T-cell (primary cell): ENCODE measurements at places on chromosomes 4 and X.

- no peak for DNase-seq
Measured at GRCh38 chrX:37047776-37048175, 39.6 kb downstream of the FAM47C start.

- no peak for DNase-seq
Measured at GRCh38 chrX:136780763-136781162, at the start of gene ARHGEF6. Gene ARHGEF6 (minus strand): TSS chrX:136780932. CDS start chrX:136780882, 50 bp downstream.

DNA sequence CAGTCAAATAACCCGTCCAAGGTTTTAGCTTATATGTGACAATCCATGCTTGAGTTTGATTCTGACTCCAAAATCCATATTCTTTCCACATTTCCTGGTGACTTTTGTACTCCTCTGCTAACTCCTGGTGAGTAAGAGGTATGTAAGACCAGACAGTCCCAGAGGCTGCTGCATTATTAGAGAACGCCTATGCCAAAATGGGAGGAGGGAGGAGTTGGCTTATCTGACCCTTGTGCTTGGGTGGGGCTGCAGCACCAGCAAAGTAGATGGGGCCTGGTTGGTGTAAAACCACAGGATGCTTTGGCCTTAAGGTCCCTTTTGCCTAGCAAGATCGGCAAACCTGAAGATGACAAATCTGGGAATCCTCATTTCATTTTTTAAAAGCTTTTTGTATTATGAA lies 9.1 kb upstream of the RNF212 start:
- DNase-seq: no peak

GRCh38 chr4:100008048-100008447 lies 58.0 kb upstream of the H2AZ1 start:
- DNase-seq: no peak

- DNase-seq: no peak
Measured at GRCh38 chrX:135185795-135186443, 14.7 kb upstream of the CT55 start.

- no peak for DNase-seq
Measured at GRCh38 chrX:124931241-124931640, 388.4 kb upstream of the TEX13C start.

DNA sequence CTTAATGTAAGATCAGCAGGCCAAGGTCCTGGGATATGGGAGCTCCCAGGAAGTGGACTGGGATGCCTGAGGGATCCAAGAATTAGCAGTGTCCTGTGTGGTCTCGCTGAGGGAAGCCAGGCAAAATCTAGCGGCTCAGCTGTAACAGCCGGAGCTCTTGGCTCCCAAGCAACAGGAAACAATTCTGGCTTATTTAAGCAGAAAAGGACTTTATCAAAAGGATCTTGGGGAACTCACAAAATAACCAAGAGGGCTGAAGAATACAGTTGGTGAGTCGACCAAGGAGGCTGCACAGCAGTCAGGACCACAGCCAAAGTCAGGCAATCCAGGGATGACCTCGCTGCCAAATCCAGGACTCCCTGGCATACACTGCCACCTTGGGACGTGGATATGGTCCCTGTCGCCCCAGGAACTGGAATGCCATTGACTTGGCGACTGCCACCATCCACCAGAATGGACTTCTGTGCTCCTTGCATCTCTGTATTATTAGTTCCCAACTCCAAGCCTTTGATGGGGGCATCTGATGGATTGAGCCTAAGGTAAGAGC lies 165.3 kb upstream of the BCOR start:
- no peak for DNase-seq

DNA sequence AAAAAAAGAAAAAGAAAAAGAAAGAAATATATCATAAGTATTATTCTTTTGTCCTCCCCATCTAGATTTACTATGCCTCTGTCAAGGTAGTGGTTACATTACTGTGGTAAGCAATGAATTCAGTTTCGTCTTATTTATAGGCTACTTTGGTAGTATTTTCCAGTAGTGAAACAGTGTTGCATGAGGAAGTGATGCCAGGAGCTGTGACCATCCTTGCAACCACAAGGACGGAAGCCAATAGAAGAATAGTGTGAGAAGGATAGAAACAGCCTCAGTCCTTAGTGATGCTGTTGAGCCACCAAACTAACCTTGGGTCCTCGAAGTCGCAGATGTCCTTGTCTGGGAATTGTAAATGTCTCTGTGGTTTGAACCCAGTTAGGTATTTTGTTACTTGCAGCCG lies 328.5 kb downstream of the PPP3CA start:
- DNase-seq: no peak

DNA sequence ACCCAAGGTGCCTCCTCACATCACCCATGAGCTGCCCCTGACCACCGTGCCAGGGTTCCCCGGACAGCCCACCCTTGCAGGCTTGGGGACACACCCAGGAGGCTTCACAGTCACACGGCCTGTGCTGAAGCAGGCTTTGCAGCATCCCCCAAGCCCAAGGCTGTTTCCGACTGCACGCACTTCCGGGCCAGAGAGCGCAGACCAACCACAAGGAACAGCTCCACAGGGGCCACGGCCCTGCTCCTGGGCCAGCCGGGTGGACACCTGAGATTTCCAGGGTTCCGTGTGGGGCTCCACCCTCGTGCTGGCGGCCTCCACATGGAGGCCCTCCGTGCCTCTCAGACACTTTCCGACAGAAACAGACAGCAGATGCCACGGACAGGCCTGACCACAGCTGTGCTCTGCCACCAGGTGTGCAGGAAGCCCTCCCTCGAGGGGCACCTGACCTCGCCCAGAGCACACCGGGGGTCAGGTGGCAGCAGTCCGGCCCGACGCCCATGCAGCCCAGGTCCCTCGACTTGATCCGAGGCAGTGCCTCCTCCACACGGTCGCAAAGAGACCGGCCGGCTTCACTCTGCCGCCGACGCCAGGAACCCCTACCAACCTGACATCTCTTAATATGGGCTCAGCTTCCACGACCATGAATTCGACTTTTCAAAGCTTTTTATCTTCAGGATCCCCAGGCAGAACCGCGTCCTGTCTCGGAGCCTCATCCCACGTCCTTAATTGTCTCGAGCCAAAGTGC lies 8.0 kb downstream of the CTBP1 start:
- no peak for DNase-seq

DNA sequence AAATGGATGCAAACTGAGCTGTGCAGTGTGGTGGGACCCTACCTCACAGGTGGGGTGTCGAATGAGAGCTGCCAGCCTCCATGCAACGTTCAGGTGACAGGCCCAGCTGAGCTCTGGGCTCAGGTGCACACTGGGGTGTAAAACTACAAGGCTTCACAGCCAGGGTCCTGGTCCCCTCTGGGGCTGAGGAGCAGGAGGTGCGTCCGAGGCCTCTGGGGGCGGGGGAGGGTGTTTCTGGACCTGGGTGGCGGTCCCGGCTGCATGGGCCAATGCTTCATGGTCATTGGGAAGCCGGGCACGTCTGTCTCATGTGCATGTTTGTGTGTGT lies 26.5 kb upstream of the SORCS2 start:
- DNase-seq: no peak

GRCh38 chr4:66688674-66689073 lies 856.6 kb downstream of the CENPC start:
- no peak for DNase-seq

DNA sequence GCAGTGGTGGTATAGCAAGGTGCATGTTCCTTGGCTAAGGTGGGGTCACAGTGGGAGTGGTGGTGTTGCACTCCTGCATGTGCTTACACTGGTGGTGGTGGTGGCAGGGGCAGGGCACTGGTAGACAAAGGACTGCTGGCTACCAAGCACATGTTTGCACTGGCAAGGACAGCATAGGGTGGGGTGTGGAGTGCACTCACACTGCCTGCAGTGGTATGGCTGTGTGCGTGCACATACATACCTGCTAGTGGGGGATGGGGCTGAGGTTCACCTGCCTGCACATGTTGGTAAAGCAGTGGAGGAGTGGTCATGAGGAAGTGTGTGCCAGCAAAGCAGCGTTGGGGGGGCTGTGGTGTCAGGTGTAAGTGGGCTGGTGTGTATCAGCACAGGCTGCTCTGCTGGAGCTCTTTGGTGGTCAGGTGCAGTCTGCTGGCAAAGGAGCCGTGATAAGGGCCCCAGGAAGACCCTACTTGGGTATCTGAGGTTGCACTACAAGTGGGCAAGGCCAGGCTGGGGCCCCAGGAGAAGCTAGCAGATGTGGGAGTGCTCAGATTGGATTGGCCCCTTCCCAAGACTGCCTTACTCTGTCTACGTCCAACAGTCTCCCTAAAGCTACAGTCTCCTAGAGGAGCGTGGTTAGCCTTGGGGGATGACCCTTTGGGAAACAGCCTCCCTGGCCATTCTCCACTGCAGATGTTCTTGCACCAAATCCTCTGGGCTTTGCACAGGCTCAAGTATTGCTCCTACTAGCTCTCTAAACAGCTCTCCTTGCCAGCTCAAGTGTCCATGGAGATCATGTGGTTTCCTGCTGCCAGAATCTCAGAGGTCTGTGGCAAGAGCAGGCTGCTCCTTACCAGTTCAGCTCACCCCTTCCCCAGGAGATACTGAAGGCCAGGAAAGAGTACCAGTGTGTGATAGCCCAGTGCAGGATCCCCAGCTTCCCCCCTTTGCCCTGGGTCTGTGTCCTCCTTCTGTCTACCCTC lies 486.3 kb upstream of the PABPC4L start:
- no peak for DNase-seq

DNA sequence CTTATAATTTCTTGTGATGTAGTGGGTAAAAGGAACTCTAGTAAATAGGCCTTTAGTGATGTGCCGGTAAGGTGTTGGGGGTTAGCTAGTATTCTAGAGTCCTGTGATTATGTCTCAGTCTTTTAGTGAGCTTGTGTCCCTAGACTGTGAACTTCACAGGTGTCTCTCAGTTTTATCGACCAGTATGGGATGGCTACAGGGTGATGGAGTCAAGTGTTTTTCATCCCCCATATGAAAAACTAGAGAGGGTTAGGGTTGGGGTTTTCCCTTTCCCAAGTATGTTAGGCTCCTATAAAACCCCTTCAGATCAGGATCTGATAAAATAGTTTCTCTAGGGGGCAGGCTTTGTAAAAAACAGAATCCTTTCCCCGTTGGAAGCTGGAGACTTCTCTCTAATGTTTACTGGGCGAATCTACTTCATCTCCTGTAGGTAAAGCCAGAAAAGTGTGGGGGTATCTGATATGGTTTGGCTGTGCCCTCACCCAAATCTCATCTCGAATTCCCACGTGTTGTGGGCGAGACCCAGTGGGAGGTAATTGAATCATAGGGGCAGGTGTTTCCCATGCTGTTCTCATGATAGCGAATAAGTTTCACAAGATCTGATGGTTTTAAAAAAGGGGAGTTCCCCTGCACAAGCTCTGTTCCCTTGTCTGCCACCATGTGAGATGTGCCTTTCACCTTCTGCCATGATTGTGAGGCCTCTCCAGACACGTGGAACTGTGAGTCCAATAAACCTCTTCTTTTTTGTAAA lies 120.8 kb downstream of the DTHD1 start:
- DNase-seq: no peak

GRCh38 chr4:53431052-53431451 lies 53.6 kb downstream of the FIP1L1 start:
- no peak for DNase-seq

DNA sequence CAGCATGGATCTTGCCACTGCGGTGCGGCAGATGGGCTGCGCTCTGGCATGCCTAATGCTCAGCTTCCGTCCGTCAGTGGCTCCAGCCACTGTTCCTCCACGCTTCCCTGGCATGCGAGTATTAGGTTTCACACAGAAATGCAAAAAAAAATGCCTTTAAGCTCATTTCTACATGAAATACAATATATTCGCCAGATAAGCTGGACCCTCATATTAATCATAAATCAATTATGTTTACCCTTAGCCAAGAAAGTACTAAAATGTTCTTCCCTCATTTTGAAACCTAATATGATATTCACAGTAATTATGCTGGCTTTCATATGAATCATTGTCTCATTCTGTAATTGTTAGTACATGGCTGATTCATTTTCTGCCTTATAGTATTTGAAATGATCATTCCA lies 115.5 kb upstream of the FAM241A start:
- no peak for DNase-seq

GRCh38 chr4:74598611-74599325 lies 153.8 kb downstream of the AREG start:
- no peak for DNase-seq

GRCh38 chr4:35080799-35081198 lies 1163.5 kb downstream of the ARAP2 start:
- DNase-seq: no peak

DNA sequence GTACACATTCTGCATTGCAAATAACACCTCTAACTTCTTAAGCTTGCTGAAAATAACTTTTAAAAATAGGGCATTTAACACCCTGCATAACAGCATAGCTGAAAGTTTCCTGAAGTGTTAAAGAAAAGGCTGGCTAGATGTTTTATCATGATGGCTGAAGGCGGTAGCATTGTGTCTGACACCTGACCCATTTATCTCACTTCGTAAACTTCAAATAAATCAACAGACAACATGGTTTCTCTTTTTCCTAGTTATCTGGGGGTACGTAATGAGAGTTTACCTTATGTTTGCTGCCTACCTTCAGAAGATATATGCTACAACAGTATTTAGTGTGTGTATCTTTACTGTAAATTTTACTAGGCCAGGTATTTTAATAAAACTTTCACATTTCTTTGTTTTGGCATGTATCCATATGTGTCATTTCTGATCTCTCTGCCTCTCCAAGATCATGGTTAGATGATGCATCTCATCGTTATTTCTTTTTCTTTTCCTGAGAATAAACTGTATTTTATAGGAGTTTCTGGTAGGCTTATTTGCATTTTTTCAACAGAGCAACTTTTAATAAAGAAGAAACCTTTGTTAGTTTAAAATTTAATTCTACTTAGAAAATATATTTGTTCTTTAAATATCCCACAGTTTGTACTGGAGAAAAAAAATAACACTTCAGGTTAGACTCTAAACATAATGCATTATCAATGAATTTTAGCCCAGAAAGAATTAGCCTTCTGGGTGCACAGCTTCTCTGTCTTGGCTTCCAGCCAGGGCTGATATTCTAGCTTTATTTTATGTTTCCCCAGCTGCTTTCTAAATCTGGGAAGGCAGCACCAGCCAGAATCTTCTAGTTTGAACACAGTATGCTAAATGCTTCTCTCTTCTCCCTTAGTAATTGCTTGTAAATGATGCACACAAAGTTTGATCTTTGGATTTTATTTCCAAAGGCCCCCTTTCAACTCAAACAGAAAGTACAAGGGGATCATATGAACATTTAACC lies 2.9 kb downstream of the NDST4 start:
- no peak for DNase-seq

DNA sequence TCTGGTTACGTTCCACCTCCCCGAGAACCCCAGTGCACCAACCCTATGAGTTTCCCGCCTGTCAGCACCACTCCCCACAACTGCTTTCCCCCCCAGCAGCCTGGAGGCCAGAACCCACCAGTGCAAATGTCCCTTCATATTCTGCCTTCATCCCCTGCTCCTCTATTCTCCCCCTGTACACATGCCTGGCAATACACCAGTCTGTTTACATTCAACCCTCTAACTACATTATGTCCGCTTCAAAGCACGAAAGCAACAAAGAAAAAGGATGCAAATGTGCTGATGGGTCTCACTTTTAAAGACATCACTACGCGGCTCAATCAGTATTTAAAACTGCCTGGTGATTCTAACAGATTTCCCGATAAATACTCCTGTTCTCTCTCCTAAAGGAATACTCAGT lies 126.7 kb upstream of the SORBS2 start:
- DNase-seq: no peak
